ENCODE measurements at places on chromosomes 4 and X.

GRCh38 chrX:154358829-154359228 lies 15.6 kb downstream of the FLNA start:
- DNase-seq, result no peak

DNA sequence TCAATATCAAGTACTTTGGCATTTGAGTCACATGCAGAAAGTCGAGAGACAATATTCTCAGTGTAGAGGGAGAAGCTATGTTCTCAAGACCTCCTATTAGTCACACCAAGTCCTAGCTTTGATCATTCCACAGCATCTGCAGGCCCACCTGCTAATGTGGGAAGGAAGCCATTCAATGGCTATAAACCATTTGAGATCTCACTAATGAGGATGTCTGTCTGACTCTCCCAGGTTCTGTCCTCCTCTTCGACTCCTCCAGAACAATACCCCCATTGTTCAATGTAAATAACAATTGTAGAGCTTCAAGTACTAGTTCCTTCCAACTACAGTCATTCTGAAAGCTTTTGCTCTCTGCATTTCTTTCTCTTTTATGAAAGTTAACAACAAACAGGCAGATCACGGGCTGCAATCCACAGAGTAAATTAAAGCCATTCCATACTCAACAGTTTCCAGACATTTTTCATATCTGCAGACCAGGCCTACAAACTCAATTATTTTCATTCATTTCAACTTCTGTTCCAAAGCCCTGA lies 140.2 kb upstream of the EDNRA start:
- DNase-seq, result no peak

GRCh38 chr4:110305455-110305854 lies 107.0 kb upstream of the ELOVL6 start:
- no peak for DNase-seq

GRCh38 chr4:84870398-84871163 lies 95.9 kb downstream of the WDFY3 start:
- peak; percentile 84 for DNase-seq

GRCh38 chrX:110108381-110108821 lies 105.5 kb downstream of the TMEM164 start:
- no peak for DNase-seq

- no peak for DNase-seq
These were observed 20.1 kb upstream of the XPNPEP2 start for GRCh38 chrX:129718676-129719075.

DNA sequence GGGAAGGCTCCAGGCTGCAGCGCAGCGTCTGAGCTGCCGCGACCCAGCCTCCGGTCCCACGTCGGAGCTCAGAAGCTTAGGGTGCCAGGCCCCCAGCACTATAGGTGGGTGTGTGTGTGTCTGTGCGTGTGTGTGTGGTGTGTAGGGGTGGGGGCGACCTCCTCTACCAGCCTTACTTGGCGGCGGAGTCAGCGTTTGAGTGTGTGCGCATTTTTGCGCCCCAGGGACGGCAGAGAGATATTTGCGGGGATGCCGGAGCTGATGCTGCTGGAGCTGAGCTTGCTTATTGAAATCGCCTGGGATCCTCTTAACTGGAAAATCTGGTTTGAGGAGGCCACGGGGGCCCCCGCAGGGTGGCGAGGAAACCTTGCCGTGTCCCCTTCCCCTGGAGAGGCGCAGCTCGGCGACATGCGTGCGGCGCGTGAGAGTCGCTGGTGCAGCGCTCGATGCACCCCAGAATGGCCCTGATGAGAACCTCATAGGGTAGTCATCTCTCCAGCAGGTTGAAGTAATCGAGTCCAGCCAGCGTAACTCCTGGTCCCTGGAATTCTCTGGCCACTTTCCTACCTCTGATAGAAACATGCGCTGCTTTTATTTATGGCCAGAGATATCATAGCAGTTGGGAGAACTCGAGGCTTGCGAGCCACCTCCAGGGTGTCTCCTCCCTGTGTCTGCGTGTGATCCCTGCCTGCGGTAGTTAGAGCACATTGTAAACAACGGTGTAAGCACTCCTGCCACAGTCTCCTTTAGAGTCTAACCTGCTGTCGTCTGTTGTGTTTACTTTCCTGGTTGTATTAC lies 2.7 kb downstream of the ADGRL3 start:
- no peak for DNase-seq

GRCh38 chr4:48639807-48640206 lies 140.3 kb downstream of the FRYL start:
- no peak for DNase-seq

DNA sequence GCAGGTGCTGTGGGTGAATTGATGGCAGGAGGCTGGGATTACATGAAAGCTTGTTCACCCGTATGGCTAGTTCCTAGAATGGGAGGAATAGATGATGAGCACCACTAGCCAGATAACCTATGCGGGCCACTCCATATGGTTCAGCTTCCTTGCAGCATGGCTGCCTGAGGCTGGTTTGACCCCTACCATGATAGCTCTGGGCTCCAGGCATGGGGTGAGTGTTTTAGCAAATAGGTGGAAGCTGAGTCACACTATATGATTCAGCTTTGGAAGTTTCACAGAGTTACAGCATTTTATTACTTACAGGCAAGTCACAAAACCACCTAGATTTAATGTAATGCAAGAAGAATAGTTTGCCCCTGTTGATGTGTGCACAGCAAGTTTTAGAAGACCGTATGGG lies 603.2 kb downstream of the STIM2 start:
- DNase-seq, result peak; percentile 93

DNA sequence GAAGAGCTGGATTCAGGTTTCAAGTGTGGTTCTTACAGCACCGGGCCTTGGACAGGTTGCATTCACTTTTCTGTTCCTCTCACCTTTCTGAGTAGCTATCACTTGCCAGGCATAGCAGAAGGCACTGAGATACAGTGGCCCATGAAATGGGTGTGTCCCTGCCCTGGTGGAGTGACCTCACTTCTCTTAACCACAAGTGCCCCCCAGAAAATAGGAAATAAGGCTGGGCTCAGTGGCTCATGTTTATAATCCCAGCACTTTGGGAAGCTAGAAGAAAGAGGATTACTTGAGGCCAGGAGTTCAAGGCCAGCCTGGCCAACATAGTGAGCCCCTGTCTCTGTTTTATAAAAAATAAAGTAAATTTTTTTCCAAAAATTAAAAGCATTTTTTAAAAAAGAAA lies 101.7 kb upstream of the KIT start:
- DNase-seq, result no peak

DNA sequence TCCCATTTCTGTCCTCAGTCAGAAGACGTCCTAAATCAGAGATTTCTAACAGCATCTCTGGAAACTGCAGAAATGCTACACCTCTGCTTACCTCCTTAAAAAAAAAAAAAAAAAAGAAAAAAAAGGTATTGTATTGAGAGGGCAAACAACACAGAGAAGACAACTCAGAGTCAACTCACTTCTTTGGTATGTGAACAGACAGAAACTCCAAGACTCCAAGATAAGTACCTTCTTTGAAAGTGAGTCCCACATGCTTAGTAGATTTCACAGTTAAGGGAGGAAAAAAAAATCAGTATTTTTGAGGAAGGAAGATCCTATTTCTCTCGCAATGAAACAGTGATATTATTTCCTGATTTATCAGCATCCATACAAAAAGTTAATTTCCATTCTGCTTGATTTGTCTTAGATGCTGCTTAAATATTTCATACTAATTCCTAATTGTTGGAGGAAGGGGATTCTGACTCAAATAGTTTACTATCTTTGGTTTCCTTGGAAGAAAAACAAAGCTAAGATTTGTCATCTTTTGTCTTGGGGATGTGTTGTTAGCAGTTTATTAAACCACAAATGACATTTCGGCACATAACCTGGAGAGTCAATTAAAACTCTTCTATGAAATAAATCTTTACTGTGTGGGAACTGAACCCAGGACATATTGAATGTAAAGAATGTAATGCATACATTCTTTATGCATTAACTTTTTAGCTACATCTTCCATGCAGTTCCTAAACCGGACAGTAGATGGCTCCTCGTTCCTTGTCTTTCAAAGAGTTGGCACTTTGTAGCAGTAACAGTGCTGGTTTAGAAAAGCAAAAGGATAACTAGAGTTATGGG lies 4.7 kb downstream of the RASGEF1B start:
- DNase-seq, result peak; percentile 72

GRCh38 chr4:22202975-22203710 lies 254.6 kb upstream of the KCNIP4 start:
- no peak for DNase-seq

DNA sequence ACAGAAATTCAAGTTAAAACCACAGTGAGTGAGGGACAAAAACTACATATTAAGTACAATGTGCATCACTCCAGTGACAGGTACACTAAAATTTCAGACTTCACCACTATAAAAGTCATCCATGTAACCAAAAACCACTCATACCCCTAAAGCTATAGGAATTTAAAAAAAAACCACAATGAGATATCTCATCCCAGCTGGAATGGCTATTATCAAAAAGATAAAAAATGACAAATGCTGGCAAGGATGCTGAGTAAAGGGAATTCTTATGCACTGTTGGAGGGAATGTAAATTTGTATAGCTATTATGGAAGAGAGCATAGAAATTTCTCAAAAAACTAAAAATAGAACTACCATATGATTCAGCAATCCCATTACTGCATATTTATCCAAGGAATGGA lies 171.1 kb downstream of the HHIP start:
- DNase-seq, result peak; percentile 75

DNA sequence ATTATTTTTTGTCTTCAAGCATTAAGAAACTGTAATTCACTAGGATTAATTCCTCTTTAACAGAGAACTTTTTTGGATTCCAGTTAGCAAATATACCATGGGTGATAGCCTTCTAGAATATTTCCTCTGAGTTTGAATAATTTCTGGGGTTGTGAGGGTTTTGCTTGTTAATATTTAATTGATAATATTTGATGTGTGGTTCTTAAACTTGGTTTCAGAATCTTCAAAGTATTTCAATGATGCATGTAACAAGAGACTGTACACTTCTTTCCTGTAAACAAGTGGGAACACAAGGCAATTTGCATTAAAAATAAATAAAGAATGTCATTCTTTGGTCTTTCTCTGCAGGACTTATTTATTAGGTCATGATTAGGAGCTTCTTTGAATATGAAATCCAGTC lies 9.5 kb upstream of the C4orf51 start:
- DNase-seq, result no peak

GRCh38 chr4:88006956-88007303 lies 505 bp upstream of the PKD2 start:
- DNase-seq, result no peak

GRCh38 chr4:164617426-164617825 lies 136.5 kb upstream of the SMIM31 start:
- DNase-seq, result no peak

DNA sequence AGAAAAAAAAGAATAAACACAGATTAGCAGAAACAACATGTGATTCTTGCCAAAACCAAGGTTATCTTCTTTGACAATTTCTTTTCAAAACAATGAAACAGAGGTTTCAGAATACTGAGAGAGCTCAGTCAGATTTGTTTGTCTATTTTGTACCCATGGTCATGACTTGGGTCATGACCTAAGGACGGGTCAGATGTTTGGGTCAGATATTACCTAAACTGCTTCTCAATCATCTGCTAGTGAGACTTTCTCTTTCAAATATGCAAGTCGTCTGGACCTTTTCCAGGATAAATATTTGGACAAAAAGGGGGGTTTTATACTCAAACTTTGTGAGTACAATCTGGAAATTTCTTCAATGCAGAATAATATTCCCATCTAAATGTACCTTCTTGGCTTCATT lies 148.3 kb upstream of the USP38 start:
- DNase-seq, result no peak

- no peak for DNase-seq
These were observed 304.2 kb downstream of the TENM3 start for GRCh38 chr4:182547435-182547834.

GRCh38 chr4:147768113-147768512 lies 36.2 kb downstream of the ARHGAP10 start:
- DNase-seq, result peak; percentile 94

DNA sequence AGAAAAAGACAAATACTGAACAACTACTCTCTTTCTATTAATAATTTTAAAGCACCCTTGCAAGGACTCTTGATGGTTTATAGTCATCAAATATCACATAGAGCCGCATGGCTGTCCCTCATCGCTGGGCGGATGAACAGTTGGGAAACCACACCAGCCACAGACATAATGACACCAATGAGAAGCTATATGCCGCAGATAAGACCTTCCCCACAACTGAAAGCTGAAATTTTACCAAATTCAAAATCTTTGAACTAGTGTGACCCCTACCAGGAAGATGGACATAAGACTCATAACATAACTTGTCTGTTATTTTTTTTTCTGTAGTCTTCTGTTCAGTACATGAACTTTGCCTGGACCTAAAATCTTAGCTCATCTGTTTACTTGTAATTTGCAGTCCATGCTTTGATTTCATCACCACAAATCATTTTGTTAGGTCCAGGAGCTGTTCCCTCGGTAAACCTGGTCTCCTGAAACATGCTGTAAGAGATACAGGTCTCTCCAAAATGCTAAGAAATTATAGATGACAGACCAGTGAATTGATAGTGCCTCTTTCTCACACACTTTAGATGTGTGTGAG lies 157.3 kb upstream of the RAPGEF2 start:
- no peak for DNase-seq

DNA sequence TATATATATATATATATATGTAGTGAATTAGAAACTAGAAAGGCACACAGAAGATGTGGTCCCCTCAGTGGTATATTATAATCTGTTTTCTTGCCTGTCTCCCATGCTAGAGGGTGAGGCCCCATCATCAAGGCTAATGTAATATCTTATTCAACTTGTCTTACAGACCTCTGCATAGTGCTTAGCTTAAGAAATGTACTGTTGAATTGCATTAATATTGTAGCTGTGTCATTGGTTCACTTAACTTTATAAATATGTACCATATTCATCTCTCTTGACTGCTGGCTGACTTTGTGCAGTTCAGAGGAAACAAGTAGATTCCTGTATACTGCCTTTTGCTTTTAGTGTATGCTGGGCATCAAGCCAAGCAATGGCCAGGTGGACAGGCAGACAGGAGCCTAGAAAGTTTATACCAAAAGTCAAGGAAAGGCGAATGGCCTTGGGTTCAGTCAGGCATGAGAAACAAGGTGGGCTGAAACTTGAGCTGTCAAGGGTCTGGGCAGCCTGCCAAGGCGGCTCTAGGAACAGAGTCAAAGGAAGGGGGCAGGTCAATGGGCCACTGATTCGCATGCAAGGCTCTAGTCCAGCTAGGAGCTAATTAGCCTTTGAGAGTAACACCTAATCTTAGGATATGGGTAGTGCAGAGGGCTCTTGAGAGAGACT lies 78.8 kb upstream of the LEF1 start:
- no peak for DNase-seq

DNA sequence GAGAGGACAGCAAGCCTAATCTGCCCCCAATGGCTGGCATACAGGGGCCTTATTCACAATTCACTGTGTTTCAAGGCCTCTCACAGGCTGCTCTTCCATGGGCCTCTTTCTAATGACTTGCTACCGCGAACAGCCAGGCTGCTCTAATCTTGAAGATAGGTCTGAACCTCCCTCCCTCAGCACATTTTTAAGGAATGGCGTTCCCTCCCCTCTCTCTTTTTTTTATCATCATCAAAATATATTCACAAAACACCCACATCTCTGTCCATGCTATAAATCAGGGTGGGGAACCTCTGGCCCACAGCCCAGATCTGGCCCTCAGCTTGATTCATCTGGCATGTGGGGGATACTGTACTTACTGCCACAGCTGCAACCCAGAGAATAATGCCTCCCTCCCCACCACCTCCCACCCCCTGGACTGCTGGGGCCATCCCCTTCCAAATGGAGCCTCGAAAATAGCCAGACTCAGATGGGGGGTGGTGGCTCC lies 76.2 kb upstream of the PLAC1 start:
- DNase-seq, result peak; percentile 86
